Myocyte (in vitro differentiated cells): ENCODE measurements at places on chromosomes 5 and 9.

- DNase-seq = no peak
Observed at GRCh38 chr9:71685988-71686387, 82.3 kb downstream of the CEMIP2 start.

DNA sequence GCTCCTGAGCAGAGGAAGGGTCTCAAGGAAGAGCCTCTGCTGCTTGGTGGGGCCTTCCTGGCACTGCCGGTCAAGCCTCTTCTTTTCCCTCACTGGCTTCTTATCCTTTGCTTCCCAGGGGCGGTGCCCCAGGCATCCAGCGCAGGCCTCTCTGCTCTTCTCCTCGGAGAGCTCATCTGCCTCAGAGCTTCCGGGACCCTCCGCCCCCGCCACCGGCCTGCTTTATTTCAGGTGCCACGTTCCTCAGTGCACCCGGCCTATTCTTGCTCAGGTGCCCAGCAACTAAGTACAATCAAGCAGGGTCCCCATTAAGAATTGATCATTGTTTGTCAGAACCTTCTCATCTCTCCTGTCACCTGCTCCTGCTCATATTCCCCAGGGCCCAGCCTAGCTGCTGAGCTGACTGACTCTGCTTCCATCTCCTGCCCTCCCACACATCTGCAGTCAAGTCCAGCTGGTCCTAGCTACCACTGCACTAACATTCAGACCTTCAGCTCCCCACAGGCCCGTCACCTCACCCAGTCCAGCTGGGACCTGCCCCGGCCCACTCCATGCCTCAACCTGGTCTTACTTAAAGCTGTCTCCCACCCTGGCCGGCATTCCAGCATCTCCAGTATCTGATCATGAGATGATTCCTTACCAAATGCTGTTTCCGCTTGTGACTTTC, 114.3 kb upstream of the BOD1 start:
- DNase-seq = no peak

DNA sequence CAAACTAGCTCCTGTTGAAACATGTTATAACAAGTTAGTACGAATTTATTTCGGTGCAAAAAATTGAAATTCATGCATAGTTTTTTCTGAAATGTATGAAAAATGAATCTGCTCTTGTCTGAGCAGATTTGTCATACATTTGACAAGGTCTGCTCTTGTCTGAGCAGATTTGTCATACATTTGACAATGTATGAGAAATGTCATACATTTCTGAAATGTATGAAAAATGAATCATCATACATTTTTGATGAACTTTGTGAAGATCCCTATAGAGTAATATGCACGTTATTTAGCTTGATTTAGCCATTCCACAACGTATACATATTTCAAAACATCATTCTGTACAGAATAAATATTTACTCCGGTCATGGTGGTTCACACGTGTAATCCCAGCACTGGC, 85.9 kb upstream of the PARP8 start:
- no peak for DNase-seq

GRCh38 chr9:18124760-18125159, 349.2 kb upstream of the ADAMTSL1 start:
- peak; percentile 17 for DNase-seq

DNA sequence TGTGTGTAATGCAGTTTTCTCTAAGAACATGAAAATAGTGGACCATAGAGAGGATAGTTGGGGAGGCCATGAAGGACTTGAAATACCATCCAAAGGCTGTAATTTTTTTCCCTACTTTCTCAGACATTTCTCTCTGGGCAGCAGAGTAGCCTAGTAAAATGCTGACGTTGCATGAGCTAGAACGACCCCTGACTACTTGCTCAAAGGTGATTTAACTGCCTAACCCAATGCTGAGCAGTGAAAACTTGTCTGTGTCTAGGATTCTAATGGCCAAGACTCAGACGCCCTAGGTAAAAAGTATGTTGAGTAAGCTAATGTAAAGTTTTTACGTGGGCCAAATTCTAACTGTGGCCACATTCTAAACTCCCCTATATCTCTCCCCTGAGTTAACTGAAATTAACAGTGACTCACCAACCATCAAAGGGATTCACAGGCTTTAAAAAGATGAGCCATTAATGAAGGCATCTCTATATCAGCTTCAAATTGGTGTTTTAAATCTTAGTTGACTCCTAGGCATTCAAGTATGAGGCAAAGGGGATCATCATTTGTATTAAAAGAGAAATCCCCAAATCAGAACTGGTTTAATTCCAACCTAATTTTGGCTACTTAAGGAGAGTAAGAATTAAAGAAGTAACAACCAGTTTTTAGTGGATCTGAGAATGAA, 121.0 kb upstream of the GAS1 start:
- no peak for DNase-seq

- peak; percentile 85 for DNase-seq
Observed at GRCh38 chr5:137743031-137743640, 7.2 kb upstream of the KLHL3 start.

- DNase-seq = no peak
Observed at GRCh38 chr5:5182508-5183188, 42.5 kb downstream of the ADAMTS16 start.

- no peak for DNase-seq
Observed at GRCh38 chr5:13739479-13739878, 205.0 kb downstream of the DNAH5 start.

GRCh38 chr9:69322256-69322655, 2.8 kb upstream of the ENTREP1 start:
- DNase-seq = no peak

DNA sequence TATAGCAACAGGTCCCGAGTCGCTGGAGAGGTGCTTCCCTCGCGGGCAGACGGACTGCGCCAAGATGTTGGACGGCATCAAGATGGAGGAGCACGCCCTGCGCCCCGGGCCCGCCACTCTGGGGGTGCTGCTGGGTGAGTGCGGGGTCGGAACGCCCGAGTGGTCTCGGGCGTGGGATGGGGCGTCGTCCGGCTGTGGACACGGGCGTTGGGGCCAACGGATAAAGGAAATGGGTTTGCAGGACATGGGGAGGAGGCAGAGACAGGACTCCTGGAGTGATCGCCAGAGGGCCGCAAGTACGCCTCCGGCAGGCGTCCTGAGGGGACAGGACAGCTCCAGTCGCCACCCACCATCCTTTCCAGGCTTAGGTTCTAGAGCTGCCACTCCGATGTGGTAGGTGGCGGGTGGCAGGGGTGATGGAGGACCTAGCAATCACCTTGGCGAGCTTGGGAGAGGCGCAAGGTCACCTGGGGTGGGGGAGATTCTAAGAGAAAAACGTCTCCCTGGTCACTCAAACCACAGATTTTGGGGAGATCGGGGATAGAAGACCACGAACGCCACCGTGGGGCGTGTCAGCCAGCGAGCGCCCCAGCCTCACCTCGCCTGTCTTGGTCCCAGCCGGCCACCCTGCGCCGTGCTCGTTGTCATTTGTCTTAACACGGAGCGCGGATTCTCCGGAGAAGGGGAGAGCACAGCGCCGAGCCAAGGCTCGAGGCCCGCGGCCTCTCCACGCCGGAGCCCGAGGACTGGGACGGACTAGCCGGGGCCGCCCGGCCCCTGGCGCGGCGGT, 922 bp downstream of the LMX1B start:
- no peak for DNase-seq

- DNase-seq = peak; percentile 98
Observed at GRCh38 chr9:35566417-35566816, 38.6 kb upstream of the TESK1 start.
